Caki2 (cell line): ENCODE measurements at places on chromosomes 2 and 18. TPM values are rescaled to one million over a fixed set of nuclear protein-coding genes. Genes with fewer than 3 reads are reported as not detected.

DNA sequence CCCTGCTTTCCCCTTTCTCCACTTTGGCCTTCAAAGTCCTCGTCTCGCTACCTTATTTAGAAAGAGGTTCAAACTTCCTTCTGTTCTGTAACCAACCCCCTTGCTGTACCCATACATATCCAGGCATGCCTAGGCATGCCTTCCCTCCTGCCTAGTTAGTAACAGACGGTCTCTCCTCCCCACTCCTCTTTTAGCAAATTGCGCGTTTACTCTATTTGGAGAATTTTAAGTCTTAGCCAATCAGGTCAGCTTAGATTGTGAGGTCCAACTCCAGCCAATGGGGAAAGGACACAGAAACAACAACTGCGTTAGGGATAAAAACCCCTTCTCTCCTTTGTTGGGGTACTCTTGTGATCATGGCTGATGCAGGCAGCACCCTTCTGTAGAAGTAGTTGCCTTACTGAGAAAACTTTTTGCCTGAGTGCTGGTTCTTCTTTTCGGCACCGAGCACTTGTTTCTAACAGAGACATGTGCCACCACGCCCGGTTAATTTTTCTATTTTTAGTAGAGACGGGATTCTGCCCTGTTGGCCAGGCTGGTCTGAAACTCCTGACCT lies 85.9 kb upstream of the FOXI3 start:
- no peak for DNase-seq

GRCh38 chr2:179963626-179964025 lies 43.5 kb downstream of the CWC22 start:
- no peak for DNase-seq

The DSG4 gene
- not detected in 2 replicates for total RNA-seq

- no peak for DNase-seq
These were observed 31.0 kb upstream of the PTH2R start for GRCh38 chr2:208375491-208376068.

GRCh38 chr2:227510620-227510958 lies 38.6 kb downstream of the AGFG1 start:
- DNase-seq, result no peak

The GPBAR1 gene
- 0.12 TPM in 1 of 2 replicates, not detected in the other for total RNA-seq

DNA sequence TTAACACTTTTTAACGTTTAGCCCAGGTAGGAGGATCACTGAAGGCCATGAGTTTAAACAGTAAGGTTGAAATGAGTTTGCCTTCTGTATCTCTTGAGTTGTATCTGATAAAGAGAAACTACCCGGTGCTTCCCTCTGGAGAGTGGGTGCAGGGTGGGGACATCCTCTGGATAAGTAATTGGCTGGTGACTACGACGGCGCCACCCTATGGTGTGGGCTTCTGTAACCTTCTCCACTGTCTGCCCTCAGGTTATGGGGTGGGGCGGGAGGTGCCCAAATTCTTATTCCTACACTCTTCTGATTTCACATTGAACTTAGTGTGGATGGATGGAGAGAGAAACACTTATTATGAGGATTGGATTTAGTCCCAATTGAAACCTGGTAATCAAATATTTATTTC lies 68.8 kb downstream of the LDLRAD4 start:
- no peak for DNase-seq

The TTN gene
- total RNA-seq, result under 0.01 TPM in 1 of 2 replicates, not detected in the other

GRCh38 chr2:104078431-104079157 lies 775.3 kb upstream of the POU3F3 start:
- DNase-seq, result no peak

- no peak for DNase-seq
These were observed 126.3 kb upstream of the HS6ST1 start for GRCh38 chr2:128444816-128445522.

GRCh38 chr2:95300450-95300849 lies 3.3 kb downstream of the KCNIP3 start:
- DNase-seq, result peak; percentile 30

The ANKRD30B gene
- total RNA-seq, result not detected in 2 replicates

GRCh38 chr2:196245378-196246140 lies 74.2 kb upstream of the STK17B start:
- no peak for DNase-seq

The IL36G gene
- total RNA-seq, result not detected in 2 replicates

DNA sequence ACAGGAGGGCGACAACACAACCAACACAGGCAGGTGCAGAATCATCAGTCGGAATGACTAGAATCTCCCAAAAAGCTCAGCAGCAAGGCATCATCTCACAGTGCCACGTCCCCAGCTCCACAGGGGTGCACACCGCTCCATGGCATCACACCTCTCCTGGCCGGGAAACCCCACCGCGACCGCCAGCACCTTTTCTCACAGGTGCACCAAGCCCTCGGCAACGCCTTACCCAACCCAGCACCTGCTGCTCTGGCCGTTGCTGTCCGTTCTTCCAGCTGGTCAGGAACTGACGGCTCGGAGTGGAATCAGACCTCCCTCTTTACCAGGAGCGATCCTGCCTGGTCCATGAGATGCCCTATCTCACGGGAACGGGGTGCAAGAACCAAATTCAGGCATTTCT lies 61.3 kb downstream of the ZNF516 start:
- DNase-seq, result no peak

The KIAA2012 gene
- not detected in 2 replicates for total RNA-seq

DNA sequence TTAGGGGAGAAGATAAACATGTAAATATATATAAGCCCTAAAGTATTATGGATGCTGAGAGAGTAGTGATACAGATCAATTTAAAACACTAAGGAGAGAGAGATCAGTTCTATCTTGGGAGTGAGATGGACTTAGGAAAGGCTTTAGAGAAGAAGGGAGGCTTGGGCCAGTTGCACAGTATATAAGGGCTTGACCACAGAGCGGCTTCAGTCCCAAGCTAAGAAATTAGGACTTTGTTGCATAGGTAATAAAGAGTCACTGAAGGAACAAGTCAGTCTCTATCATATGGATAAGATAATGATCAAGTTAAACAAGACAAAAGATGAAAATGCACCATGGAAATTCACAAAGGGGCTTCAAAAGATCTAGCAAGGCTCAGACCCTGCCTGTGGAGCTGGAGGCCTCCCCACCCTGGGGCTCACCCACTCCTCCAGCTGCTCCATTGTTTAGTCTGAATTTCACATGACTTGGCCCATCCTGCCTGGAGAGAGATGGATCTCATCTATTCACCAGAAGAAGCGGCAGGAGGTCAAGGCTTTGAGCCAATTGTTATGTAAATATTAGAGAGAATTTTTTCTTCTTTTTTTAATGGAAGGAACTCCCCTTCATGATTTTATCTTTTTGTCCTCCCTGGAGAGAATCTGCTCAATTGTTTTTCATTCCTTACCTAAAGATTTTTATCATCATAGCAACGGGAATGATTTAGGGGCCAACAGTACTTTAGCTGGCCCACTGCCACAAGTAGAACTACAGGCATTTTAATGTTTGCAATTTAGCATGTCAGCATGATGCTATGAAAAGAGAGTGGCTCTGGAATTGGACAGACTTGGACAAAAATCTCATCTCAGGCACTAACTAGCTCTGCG lies 44.0 kb downstream of the GYPC start:
- DNase-seq, result peak; percentile 10

The BCL2 gene
- total RNA-seq, result 5.1 and 9.1 TPM in 2 replicates

- no peak for DNase-seq
These were observed 53.9 kb upstream of the DNER start for GRCh38 chr2:229768235-229768634.

- peak; percentile 10 for DNase-seq
These were observed 1.5 kb downstream of the MTA3 start for GRCh38 chr2:42569883-42570282.

DNA sequence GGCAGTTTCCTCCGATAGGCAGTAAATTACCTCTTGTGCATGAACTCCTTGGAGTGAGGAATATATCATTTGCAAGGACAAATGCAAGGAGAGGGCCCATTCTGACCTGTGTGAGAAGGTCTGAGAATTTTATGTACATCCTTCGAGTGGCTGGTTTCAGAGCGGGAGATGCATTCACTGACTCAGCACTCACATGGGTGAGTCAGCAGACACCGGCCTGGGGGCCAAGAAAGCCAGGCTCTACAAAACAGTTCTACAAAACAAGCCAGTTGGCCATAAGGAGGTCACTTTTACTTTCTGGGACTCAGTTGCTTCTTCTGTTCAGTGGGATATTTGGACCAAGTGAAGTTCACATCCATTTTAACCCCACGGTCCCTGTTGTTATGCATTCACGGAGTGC lies 35.3 kb downstream of the CYP26B1 start:
- no peak for DNase-seq

GRCh38 chr2:143830476-143830875 lies 689.4 kb downstream of the ZEB2 start:
- no peak for DNase-seq

DNA sequence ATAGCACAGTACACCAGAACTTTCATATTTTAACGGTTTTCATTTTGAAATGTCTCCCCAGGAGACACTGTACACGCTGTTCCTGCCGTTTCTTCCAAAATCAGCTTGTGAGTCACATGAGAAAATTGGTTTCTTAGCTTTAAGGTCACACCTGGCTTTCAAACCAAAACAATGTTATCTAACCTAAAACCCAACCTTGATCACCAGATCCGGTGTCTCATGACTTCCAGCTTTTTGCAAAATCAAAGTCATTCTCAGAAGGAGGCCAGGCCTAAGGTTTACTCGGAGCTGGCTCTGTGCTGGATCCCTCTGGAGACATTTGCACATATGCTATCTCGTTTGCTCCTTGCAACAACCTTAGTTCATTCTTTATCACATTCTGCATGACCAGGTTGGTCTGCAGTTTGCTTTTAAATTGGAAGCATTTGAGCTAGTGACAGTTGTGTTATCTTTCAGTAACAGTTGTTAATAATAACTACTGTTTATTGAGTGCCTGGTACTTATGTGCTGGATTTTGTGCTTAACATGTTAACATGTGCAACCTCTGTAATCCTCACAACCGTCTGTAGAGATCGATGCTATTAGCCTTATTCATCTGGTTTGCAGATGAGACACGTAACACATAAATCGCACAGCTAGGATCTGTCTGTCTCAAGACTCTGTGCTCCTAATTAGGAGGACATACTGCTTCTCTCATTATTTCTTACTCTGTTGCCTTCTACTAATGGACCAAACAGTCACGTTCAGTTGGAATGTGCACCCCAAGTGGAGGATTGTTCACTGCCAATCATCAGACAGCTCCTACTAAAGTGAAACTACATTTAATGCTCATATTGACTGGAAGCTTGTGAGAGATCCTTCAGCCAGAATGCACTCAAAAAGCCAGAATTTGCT lies 105.5 kb downstream of the RNF144A start:
- DNase-seq, result no peak

- DNase-seq, result no peak
These were observed 100.1 kb downstream of the PDCL3 start for GRCh38 chr2:100662866-100663265.

GRCh38 chr2:221262651-221263050 lies 309.5 kb downstream of the EPHA4 start:
- DNase-seq, result no peak

DNA sequence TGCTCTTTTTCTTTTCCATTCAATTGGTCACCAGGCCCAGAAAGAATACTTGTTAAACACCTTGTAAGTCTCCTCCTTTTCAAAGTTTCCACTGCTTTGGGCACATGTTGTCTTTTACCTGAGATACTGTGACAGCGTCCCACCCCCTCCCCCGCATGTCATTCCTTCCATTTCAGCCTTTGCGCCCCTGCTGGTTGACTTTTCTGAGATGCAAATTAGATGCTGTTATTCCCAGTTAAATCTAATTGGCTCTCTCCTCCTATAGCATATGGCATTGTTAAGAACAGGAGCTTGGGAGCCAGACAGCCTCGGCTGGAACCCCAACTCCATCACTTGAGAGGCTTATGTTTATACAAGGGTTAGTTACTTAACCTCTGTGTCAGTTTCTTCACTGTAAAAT lies 80.3 kb upstream of the GAREM1 start:
- DNase-seq, result no peak

The MARCHF4 gene
- total RNA-seq, result not detected in 2 replicates

- no peak for DNase-seq
These were observed 91.5 kb downstream of the EIPR1 start for GRCh38 chr2:3285901-3286645.

GRCh38 chr2:190835303-190835930 lies 45.2 kb upstream of the GLS start:
- peak; percentile 32 for DNase-seq

DNA sequence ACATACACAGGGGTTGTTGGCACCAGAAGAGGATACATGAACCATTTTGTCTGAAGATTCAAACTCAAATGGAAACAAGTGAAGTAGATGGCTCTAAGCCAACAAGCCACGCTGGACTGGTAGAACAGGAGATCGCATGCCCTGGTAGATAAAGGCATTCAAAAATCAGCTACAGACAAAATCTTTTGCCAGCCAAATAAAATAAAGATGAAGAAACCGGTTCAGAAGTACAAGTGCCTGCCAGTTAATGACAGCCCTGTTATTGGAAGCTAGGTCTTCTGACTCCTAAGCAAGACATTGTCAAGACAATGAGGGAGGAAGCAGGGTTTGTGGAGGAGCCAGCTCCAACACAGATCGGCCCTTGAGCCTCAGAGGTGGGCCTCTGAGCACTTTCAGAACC lies 52.3 kb downstream of the EHD3 start:
- DNase-seq, result no peak

DNA sequence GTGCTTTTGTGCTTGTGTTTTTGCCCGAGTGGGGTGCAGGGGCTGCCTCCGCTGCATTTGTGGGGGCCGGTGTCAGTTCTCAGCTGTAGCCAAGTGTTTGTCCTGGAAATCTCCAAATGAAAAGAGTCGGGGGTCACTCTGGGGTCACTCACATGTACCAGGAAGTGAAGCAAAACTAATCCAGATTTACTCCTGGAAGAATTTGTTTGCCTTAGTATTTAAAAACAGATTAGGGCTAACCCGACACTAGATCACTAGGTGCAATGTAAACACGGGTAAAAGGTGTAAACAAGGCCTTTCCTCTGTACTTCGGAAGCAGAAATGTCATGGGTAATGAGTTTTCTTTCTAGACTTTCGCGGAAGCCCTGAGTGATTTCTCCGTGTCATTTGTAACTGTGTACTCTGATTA lies 50.3 kb downstream of the GBX2 start:
- no peak for DNase-seq

DNA sequence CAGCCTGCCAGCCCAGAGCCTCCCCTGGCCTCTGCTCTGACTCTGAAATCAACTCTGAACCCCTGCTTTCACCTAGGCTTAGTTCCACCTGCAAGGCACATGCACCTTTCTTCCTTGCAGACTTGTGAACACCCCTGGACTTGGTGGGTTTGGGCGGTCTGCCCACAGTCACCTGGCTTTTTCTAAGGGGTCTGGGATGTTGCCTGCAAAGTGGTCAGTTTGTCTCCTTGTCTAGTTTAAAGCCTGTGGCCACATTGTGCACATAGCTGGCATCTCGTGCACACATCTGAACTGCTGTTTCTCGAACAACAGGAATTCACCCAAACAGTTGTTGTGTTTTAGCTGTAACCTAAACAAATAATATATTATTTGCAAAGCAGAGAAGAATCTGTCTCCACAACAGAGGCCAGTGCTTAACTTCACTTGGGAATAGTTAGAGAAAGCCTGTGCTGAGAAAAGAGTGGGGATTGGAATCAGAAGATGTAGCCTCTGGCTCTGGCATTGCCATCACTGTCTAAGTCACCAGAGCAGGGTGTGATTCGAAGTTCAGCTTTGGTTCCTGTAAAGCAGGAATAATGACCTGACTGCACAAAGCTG lies 108.5 kb downstream of the TMEM18 start:
- DNase-seq, result no peak

GRCh38 chr2:238523158-238524110 lies 96.7 kb downstream of the ASB1 start:
- no peak for DNase-seq

The EPC2 gene
- 2.0 and 6.6 TPM in 2 replicates for total RNA-seq

GRCh38 chr2:119181791-119182445 lies 23.4 kb upstream of the C1QL2 start:
- no peak for DNase-seq

The RPRM gene
- not detected in 2 replicates for total RNA-seq

The SLC16A14 gene
- 5.5 and 7.9 TPM in 2 replicates for total RNA-seq
